AG20443 (cell line): ENCODE measurements at places on chromosomes 4 and X.

DNA sequence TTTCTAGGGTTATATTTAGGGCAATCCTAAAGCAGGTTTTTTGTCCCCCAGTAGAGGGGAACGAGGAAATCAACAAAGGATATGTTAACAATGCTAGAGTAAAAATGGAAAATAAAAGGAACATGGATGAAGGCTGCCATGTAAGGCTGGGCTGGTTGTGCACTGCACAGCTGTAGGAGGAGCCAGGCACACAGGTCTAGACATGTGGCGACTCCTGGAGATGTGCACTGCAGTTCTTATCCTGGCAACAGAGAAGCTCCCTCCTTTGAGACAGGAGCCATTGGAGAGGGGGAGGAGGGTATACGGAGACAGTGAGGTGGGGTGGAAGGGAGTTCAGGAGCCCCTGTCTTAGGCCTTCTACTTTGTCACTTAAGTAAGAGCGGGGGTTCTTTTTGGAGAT is 65.9 kb downstream of the NAT8L start:
- DNase-seq, result no peak

DNA sequence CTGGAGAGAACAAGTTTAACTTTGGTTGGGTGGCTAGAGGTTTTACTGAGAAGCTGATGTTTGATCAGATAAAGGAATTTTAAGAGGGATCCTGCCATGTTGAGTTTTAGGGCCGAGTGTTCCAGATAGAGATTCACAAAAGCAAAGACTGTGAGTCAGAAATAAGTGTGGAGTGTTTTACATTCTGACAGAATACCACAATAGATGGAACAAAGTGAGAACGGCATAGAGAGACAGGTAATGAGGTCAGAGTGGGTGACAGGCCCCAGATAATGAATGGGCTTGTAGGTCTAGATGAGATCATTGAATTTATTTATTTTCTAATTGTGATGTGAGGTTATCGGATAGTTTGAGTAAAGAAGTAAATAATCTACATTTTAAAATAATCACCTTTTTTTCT is 502.6 kb downstream of the EPHA5 start:
- no peak for DNase-seq

DNA sequence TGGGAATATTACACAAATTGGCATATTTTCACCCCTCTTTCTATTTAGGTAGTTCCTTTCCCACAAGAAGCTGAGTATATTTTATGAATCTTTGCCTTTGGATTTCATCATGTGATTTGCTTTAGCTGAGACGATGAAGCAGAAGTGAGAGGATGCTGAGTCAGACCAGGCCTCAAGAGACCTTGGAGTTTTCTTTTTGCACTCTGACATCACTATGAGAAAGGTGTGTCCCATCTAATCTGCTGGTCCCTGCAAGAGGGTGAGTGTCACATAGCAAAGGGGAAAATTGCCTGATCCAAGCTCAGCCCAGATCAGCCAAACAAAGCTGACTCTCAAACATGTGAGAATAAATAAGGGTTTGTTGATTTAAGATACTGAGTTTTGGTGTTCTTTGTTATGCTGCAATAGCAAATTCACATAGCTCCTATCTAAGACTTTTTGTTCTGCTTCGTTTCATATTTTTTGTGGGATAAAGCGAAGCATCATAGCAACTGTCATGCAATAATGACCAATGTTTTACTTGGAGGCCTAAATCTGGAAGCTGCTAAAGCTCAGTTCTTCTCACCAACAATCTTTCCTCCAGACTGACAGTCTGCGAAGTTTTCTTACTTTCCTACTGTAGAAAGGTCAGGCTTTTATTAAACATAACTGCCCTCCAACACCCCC is 176.9 kb downstream of the PDHA2 start:
- no peak for DNase-seq

DNA sequence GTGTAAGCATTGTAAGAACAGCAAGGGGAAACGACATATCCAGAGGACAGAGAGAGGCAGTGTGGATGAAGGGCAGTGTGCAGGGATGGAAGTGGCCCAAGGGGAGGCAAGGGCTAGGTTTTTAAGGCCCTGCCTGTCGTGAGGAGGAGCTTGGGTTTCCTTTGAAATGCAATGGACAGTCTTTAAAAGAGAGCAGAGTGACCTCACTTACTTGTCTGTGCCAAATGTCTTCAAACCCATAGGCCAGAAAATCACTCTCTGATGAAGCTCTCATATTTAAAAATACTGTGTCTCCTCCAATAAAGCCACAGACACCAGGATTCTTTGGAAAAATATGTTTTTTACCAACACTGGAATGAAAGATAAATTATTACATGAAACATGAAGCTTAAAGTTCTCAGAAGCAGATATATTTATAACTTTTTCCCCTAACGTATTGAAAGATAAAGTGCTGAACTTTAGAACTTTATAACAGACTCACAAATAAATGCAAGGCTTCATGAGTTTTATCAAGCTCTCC is 19.2 kb upstream of the ATXN3L start:
- peak; percentile 5 for DNase-seq

- no peak for DNase-seq
Measured at GRCh38 chrX:15167826-15168225, 102.1 kb downstream of the ASB9 start.

DNA sequence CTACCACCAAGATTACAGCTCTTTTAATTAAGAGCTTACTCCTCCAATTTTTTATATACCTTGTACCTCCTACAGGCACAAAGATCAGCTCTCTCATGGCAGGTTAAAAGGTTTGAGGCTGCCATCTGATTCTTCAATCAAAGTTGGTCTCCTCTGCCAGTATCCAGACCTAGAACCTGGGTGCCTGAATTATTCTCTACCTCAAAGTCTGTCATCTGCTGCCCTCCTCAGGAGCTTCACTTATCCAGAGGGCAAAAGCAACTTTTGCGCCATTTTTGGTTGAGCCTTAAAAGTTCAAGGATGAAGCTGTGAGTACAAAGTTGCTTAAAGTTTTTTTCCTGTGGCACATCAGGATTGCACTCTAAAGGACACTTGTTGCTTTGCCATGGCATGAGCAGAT is 343.7 kb upstream of the PPP1R2C start:
- DNase-seq, result no peak

DNA sequence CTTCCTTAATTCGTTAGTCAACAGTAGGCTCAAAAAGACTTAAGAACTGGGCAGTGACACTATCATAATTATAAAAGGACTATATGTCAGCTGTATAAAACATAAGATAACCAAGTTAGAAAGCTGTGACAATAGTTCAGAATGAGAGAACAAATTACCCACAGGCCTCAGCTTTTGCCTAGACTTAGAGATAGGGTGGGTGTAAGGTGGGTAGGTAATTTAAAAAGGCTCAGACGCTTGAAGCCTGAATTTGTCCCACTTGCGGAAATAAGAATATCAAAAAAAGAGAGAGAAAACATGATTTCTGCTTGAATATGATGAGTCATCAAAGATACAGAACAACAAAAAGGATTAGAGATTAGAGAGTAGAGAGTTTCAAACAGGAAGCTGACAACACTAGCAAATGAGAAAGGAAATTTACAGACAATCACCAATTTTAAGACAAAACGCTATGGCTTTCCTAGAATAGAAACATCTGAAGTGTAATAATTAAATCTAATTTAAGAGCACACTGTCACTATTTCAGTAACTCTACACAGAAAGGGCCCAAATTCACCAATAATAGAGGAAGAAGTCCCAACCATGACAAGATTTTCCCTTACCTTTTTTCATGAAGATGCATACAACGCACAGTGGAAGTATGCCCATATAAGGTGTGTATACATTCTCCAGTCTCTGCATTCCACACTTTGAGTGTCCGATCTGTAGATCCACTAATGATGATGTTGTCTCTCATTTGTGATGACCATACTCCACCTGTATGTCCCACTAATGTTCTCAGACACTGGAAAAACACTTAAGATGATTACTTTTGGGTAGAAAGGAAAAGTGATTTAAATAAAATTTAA is 208.1 kb downstream of the FBXW7 start:
- no peak for DNase-seq

DNA sequence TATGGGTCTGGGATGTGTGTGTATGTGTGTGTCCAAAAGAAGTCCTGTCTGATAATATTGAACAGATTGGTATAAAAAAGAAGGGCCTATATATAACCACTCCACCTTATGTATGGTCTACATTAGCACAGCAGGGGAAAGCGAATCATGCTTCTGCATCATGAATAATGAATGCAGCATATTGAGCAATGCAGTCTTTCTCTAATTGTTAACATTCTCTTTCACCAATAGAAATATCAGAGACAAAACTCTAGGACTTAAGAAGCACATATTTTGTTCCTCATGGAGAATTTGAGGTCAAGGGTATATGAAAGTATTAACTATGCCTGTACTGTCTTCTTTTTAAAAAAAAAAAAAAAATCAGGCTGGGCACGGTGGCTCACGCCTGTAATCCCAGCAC is 264.3 kb upstream of the NOCT start:
- DNase-seq, result peak; percentile 36

GRCh38 chr4:128686032-128686465 is 123.5 kb upstream of the JADE1 start:
- DNase-seq, result no peak

GRCh38 chr4:122476126-122476525 is 19.6 kb upstream of the IL2 start:
- DNase-seq, result no peak

GRCh38 chr4:1383728-1384591 is 22.3 kb downstream of the NKX1-1 start:
- no peak for DNase-seq

- DNase-seq, result no peak
Measured at GRCh38 chr4:65954416-65954815, 284.1 kb upstream of the EPHA5 start.

- DNase-seq, result no peak
Measured at GRCh38 chr4:94334476-94334875, 8.2 kb downstream of the HPGDS start.
